ENCODE measurements at places on chromosomes 7 and 10.

DNA sequence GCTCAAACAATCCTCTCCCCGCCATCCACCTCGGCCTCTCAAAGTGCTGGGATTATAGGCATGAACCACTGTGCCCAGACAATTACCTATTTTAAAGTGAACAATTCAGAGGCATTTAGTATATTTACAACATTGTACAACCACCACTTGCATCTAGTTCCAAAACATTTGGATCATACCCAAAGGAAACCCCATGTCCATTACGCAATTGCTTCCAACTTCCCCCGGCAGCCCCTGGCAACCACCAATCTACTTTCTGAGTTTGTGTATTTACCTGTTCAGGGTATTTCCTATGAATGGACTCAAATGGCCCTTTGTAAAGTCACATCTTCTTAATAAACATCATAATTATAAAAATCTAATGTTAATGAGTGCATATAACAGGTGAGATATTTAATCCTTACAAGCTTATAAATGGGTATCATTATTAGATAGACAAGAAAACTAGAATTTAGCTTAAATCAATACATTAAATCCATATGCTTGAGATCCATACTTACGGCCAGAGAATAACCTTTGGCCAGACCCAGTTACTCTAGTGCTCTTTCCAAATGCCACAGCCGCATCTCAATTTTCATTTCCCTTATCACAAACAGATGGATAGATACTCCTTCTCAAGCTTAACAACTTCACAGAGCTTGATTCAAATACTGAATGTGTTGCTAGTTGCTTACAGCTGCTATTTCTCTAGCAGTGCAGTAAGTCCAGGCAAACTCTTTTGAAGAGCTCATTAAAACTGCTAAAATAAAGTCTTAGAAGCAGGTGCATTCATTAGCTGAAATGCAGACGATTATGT lies 133.4 kb upstream of the MKLN1 start:
- DNase-seq: no peak

DNA sequence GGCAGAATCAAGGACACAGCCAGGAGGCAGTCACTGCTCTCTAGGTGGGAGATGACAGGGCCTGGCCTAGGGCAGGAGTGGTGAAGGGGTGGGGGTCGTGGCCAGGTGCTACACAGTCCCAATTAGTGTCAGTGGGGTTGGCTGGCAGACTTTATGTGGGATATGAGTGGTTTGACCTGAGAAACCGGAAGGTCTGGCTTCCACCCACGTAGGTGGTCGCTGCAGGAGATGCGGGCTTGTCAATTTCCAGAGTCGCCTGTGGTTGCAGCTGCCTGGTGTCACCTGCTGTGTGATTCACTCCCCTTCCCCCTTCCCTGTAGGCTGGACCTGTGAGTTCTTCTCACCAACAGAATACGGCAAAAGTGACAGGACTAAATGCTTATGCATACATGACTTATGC lies 124.3 kb downstream of the KLF6 start:
- DNase-seq: no peak

DNA sequence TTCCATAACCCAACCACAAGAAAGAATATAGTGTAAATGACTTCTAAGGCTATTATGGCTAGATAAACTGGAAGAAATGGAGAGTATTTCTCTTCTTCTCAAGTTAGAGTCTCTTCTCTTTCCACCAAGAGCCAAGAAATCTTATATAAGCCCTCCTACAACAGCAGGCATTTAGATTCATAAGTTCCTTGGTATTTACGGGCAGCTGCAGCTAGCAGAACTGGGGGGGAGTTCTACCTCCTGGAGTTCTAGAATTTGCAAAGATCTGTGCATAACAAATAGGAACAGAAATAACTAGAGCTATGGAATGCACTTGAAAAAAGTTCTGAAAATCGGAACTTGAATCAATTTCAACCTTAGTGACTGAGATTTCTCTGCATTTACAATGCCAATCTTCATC lies 715.2 kb upstream of the GRM3 start:
- DNase-seq: no peak

DNA sequence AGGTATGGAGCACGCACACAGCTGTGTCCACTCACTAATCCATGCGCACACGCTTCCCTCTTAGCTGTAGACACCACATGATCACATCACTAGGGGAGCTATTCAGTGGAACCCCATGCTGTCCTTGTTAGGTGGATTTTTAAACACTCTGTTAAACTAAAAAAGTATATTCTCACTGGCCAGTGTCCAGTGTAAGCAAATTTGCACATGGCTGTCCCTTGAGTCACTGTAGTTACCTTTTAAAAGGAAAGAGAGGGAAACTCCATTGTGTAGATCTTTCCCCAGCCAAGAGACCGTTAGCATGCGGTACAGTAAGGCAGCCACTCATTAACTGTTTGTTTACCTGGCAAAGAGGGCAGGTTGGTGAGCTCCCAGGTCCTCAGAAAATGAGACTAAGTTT lies 81.6 kb upstream of the INSYN2A start:
- no peak for DNase-seq

- DNase-seq: no peak
Measured at GRCh38 chr7:81560708-81561107, 209.1 kb downstream of the HGF start.

- no peak for DNase-seq
Measured at GRCh38 chr10:23383637-23384036, 39.0 kb upstream of the C10orf67 start.

DNA sequence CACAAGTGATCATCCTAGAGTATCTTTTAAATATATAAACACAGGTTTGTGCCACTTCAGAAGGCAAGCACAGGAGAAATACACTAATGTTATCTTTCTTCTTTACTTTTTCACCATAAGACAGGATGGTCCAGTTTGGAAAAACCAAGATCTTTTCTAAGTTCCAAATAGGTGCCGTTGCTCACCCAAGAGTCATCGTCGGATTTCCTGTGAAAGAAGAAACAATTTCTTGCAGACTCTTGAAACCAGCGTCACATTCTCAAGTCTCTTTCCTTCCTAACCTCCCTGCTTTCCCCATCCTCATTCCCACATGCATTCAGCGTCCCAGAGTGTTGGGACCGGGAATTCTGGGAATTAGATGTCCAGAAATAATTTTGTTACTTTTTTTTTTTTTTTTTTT lies 42.8 kb upstream of the GSDME start:
- no peak for DNase-seq

DNA sequence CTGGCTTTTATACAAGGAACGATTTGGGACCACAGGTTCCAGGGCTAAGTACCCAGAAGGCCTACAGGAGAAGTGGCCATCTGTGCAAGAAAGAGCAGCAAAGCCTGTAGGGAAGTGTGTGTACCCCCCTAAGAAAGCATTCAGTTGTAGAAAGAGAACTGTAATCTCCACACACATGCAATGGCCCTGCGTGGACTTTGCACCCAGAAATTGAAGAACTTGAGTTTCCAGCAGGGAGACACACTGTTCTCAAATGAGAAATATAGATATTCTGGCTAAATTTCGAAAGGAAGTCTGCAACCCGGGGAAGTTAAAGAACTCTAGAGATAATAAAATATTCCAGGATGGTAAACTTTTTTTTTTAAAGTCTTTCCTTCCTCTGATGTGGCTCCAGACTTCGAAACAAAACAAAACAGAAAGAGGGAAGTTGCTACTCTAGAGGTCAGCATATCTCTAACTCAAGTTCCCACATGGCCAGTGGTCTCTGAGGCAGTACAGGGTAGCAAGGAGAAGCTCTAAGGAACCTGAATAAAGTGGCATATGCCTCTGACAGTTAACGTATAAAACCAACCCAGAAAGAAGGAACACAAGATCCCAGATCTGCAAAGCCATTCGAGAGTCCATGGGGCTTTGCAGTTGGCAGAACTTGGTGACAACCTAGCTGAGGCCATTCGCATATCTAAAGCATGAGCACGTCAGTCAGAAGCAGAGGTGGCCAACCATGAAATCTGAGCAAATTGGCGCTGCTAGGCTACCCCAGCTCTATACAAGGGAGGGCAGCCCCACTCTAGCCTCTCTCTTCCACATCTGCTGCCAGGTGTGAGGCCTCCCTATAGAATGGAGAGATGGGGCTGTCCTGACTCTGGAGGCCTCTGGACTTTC lies 56.6 kb downstream of the ELMO1 start:
- no peak for DNase-seq

GRCh38 chr7:20193242-20193777 lies 23.9 kb downstream of the MACC1 start:
- DNase-seq: no peak

GRCh38 chr10:44422570-44423101 lies 37.7 kb upstream of the CXCL12 start:
- no peak for DNase-seq

GRCh38 chr10:96995851-96996250 lies 163.8 kb downstream of the LCOR start:
- no peak for DNase-seq

GRCh38 chr7:16891338-16891737 lies 9.6 kb upstream of the AGR3 start:
- DNase-seq: no peak

- no peak for DNase-seq
Measured at GRCh38 chr10:107898392-107898791, 733.9 kb upstream of the SORCS1 start.

DNA sequence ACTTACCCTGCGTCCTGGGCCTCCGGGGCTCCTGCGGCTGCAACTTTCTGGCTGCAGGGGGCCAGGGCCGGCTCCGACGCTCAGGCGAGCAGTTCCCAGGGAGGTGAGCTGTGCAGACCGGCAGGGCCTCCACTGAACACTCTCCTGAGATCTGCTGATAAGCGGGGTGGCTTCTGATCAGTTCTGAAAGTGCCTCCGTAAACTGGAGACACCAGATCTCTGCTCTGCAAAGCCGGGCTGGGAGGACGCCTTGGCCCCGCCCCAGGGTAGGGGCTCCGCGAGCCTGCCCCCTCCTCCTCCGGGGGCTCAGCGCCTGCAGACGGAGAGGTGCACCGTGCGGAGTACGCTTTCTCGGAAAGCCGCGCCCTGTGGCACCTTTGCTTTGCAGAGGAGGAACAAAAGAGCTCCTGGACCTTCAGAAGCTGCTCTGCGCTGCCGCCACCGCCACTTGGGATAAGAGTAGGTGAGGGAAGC lies 141.3 kb upstream of the VKORC1L1 start:
- no peak for DNase-seq

DNA sequence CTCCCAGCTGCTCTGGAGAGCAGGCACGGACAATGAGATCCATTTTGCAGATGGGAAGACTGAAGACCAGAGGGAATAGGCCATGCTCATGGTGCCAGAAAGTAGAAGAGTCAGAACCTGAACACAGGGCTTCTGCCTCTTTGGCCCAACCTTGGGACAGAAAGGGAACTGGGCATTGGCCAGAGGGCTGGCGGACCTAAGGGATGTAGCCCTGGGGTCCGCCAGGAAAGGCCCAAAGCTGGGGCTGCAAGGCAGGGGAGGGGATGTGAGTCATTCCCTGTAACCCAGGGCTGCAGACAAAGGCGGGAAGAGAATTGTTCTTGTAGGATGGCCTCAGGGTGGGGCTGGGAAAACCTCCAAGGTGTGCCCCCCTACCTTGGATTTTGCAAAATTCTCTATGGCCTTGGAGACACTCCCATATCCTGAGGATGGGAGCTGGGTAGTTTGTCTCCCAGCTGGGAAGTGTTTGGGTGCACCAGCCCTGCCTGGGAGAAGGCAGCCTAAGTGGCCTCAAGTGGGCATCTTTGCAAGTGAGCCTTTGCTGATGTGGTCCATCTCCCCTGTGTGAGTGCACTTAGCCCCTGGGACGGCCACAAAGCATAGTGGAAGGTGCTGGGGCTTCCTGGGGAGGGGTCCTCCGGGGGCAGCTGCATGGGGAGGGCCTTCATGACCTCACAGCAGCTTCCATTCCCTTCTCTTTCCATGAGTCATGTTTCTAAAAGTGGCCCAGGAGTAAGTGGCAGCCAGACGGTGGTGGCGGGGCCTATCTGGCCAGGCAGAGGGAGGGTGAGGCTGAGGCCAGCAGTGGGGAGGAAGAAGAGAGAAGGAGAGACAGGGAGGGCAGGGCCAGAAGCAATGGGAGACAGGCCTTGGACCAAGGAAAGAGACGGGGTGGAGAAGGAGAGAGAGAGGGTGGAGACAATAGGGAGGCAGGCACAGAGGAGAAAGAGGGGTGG lies 9.2 kb downstream of the AQP1 start:
- no peak for DNase-seq

GRCh38 chr7:9022456-9022855 lies 589.0 kb downstream of the NXPH1 start:
- DNase-seq: no peak

- DNase-seq: no peak
Measured at GRCh38 chr10:34032564-34032963, 698.1 kb upstream of the NRP1 start.

DNA sequence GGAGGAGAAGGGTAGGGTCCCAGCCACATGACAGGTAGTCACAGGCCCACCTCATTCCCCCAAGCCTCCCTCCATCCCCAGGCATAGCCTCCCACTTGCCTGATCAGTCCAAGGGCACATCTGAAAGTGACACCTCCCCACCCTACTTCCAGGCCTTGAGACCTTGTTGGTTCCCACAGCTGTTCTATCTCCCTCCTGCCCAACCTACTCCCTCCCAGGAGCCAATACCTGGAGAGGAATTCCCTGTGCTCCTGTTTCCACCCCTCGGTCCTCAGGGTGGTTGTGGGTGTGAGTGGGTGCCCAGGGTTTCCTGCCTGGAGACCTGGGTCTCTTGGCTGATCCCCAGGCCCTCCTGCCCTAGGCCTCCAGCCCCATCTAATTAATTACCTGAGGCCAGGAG lies 11.6 kb upstream of the IMPDH1 start:
- DNase-seq: no peak

- DNase-seq: no peak
Measured at GRCh38 chr10:688312-689120, 952 bp downstream of the DIP2C start.

GRCh38 chr10:4043897-4044665 lies 259.1 kb upstream of the KLF6 start:
- no peak for DNase-seq

DNA sequence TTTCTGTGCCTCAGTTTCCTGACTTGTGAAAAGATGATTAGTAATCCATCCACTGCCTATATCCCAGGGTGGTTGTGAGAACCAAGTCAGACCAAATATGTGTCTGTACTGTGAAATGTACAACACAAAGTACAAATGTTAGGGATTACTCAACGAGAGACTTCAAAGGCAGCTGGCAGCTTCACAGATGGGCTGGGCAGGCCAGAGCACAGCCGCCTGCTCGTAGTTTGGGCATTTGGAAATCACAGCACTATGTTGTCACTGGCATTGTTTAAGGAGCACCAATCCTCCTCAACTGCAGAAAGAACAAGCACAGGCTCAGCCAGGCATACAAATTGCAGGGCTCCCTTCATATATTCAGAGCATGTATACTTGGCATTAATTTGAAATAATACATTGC lies 64.5 kb upstream of the C10orf90 start:
- DNase-seq: no peak

DNA sequence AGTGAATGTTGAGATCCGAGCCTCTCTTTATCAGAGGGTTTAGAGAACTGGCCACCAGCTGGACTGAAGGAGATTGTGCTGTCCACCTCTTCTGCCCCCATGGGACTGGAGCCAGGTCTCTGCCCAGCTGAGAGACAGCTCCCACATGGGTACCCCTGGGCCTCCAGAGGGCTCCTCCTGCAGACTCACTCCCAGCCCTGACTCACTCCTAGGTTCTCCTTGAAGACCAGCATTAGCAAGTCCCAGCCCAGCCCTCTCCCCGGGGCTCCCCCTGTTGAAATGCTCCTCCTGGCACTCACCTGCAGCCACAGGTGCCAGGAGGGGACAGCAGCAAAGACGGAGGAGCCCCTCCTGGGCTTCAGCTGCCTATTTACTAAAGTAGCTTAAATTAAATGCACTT lies 126.9 kb downstream of the CXCL12 start:
- no peak for DNase-seq

- no peak for DNase-seq
Measured at GRCh38 chr10:775245-776075, 86.0 kb upstream of the DIP2C start.
